Upper lobe of right lung (tissue), 1 donor: ENCODE measurements at places on chromosomes 3 and 15. TPM values are rescaled to one million over a fixed set of nuclear protein-coding genes. Genes with fewer than 3 reads are reported as not detected.

DNA sequence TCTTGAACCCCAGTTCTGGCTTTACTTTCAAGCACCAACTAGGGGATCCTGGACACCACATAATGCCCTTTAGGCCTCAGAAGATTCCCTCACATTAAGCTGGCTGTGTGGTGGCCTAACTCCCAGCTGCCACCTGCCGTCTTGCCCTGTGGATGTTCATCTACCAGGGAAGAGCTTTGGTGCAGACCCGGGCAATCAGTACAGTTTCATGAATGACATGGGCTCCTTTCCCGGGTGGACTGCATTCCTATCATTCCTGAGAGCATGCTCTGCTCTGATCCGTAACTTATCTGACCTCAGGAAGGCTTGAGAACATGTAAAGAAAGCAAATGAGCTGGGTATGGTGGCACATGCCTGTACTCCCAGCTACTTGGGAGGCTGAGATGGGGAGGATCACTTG lies 50.0 kb upstream of the GSK3B start:
- DNase-seq: no peak

KIF15 gene
- 0.81 TPM for total RNA-seq

CHRM5 gene
- not detected for total RNA-seq

- DNase-seq: no peak
These were observed 49.2 kb downstream of the CDAN1 start for GRCh38 chr15:42687740-42688139.

- DNase-seq: no peak
These were observed 53.6 kb upstream of the BCL6 start for GRCh38 chr3:187798531-187799530.

GRCh38 chr3:176807938-176808337 lies 389.3 kb downstream of the TBL1XR1 start:
- DNase-seq: no peak

GRCh38 chr3:134231131-134231530 lies 19.5 kb downstream of the RYK start:
- no peak for DNase-seq

PPP1R14D gene
- 1.3 TPM for total RNA-seq

- DNase-seq: no peak
These were observed 64.9 kb upstream of the RBMS3 start for GRCh38 chr3:29215948-29216347.

DNA sequence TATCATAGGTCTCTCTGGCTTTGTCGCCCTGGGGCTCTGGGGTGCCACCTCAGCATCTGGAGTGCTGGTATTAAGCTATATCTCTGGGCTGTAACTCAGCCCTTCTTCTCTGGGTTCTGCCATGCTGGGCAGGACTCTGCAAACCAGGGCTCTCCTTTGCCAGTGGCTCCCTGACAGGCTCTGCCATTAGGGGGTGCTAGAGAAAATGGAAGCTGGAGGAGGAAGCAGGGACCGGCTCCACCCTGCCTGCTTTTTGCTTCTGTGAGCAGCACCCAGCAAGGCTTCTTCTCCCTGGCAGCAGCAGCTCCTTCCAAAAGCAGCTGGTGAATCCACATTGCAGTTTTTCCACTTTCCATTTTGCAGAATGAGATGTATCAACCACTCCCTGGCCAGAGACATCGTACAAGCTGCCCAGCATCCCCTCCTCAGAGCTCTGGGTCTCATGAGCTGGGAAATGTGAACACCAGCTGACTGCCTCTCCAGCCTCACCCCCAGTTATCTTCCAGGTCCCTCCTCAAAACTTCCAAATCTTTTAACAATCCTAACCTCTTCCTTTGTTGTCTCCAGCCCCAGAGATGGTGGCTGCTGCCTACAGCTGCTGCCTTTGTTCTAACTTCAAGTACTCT lies 165.0 kb downstream of the ABHD5 start:
- DNase-seq: peak; percentile 73

GRCh38 chr3:34777386-34777785 lies 861.9 kb upstream of the ARPP21 start:
- no peak for DNase-seq

DNA sequence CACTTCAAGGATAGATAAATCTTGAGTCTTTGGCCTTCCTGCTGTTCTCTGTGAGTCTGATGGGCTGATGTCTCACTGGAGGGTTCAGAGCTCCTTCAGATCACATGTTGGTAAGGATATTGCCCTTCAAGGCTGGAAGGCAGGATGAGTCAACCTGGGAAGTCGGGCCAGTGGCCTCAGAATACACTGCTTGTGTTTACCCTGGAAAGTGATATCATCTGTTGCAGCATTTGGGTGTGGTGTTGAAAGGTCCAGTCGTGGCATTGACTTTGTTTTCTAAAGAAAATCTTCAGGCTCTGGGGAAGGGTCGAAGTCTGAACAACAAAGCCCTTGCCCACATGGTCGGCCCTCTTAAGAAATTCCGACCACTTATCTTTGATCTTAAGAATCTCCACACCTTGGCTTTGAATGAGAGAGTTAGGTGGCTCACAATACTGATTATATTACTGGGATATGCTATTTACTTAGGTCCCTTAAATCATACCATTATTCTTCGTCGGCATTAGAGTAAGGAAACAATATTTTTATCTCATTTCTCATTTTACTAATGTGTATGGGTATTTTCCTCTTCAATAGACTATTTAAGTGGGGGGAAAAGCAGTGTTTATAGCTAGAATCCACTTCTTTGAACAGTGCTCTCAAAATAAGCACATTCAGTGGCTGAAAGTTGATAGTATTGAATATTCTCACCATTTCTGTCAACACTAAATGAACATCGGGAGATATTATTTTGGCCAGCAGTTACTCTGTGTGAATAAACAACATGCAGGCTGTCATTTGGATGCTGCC lies 303.9 kb upstream of the RASGRP1 start:
- no peak for DNase-seq

SHQ1 gene
- 17.3 TPM for total RNA-seq

DNA sequence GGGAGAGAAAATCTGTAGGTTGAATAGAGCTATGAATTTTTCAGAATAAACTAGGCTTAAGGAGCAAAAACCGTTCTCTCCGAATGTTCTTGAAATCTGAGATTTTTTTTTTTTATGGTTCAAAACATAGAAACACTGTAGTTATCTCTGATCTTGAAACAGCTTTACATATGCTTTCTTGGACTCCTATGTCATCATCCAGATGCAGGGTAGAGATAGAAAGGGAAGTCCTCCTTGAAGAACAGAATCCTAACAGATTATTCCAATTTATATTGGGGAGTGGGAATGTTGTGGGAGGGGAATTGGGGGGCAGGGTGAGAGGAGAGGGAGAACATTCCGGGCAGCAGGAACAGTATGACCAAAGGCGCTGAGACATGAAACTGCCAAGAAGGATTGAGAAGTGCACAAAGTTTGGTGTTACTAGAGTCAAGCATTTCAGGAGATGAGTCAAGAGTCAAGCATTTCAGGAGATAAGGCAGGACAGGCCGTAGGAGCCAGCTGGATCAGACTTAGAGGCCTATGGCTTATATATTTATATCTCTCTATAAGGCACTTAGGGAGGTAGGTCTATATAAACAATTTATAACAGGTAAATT lies 21.9 kb upstream of the ST3GAL6 start:
- DNase-seq: no peak

ZNF502 gene
- total RNA-seq: 4.1 TPM

- no peak for DNase-seq
These were observed 145.0 kb downstream of the CMSS1 start for GRCh38 chr3:99962703-99963102.

DNA sequence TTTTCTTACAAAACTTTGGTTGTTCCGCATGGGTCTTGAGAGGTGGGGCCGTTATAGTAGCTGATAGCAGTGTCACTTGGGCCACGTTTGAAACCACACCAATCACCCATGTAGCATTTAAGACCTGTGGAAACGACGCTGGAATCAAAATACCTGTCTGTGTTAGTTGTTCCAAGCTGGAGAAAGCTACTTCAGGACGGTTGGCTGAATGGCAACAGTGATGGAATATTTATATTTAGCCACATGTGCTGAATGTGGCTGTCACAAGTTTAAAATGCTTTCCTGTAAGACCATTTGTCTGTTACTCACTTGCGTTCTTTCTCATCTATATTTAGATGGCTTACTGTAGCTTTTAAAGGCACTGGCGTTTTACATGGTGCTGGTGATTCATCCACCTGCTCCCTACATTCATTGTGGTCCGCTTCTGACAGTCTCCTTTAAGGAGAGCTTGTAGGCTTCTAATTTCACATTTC lies 1.4 kb downstream of the DNAJA4 start:
- no peak for DNase-seq

TASOR gene
- total RNA-seq: 61.7 TPM

REC114 gene
- not detected for total RNA-seq

DNA sequence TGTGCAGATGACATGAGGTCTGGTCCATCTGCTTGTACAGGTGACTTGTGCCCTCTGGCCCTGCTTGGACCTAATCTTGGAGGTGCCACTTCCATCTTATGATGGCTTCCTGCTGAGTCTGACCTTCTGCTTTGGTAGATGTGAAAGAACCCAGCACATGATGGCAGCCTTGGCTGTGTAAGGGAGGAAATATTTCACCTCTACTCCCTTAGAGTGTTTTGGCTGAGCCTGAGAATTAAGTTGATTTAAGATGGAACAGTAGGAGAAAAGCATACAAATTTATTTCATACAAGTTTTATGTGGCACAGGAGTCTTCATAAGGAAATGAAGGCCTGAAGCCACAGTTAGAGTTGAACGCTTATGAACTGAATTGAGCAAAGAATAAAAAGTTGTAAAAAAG lies 27.6 kb upstream of the CDCP1 start:
- no peak for DNase-seq

DNA sequence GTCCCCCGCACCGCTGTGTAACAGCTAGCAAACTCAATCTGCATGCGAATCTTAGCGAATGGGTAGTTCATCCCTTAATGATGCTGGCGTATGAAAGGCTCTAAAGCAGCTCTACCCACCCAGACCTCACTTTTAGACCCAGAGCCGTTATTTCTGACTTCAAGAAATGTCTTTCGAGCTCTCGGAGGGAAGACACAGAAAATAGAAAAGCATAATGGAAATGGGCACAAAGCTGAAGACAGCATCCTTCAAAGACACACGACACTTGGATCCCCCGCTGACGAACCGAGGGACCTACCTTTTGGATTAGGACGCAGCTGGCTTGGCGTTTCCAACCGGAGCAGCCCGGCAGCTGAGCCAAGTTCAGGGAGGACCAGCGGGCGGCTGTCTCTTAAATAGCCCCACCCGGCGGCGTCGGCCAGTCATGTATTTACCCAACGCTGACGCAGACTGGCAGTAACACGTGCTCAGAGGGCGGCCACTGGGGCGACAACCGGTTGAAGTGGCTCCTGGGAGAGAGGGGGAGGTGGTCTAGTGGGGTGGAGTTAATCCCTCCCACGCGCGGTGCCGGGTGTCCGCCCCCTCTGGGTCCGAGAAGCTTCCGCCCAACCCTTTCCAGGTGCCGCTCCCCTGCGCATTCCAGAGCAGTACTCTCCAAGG lies 1.5 kb downstream of the CCK start:
- DNase-seq: peak; percentile 74

DNA sequence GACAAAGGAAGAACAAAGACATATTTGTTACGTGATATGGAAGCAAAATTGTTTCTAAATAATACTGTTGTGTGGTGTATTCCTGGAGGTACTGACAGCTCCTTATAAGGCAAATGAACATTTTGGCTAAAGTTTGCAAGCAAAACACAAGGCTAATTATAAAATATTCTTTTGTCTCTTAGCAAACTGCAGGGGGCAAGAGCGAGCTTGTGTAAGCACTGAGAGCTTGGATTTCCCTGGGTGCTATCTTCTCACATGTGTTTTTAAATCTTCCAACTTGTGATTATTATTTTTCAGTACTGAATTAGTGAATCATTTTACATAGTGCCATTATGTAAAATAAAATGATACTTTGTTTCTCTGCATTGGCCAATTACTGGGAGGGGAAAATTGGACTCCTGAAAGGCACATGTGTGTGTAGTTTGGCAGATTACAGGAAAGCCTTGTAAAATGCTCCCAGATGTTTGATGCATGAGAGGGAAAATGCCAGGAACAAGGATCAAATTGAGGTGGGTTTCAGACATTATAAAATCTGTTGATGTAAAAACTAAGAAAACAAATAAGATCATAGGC lies 611.5 kb downstream of the AGBL1 start:
- DNase-seq: no peak

CX3CR1 gene
- total RNA-seq: 8.3 TPM

LRRC34 gene
- 0.98 TPM for total RNA-seq

FBXW12 gene
- total RNA-seq: not detected

- no peak for DNase-seq
These were observed 553.0 kb downstream of the NTRK3 start for GRCh38 chr15:87703327-87704111.

DNA sequence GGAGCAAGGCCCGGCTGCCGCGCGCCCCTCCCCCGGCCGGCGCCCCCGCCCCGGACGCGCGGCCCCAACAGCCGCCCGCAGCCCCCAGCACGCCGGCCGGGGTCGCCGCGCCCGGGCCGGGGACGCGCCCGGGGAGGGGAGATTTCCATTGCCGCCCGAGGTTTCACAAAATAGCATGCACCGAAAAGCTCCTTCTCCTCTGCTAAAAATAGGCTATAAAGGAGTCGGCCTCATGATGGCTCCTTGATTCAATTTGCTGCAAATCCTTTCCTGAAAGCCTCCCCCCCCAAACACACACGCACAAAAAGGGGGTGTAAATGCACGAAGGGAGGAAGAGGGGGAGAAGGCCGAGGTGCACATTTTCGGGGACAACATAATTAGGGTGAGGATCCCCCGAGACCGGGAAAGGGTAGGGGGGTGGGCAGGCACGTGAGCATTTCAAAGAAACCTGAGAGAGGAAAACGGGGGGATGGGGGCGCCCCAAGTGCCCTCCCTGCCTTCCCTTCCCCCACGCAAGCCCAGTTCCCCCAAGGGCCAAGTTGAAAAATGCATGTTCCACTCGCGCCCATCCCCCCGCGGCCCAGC lies 734 bp downstream of the TBL1XR1 start:
- peak; percentile 67 for DNase-seq

GREM1 gene
- total RNA-seq: 2.8 TPM

DNA sequence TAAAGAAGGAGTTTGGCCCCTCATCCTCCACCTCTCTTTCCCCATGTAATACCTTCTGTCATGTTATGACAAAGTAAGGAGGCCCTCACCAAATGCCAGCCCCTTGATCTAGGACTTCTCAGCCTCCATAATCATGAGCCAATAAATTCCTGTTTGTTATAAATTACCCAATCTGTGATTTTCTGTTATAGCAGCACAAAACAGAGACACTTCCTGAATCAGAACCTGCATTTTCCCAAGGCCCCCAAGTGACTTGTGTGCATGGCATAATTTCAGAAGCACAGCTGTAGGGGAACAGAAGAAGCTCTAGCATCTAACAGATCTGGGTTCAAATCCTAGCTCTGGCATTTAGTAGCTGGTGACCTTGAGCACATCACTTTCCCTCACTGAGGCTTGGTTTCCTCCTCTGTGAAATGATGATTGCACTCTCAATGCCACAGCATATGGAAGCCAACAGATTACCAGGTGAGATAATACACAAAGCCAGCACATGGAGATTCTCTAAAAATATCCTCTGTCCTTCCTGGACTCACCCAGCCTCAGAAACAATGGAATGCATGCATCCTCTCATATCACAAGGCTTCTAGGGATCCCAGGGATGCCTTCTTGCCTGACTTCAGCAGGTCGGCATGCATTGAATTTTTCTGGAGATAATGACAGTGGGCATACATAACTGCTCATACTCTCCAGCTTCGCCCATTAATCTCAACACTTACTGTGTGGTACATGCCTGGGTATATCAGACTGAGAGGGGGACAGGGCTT lies 26.3 kb downstream of the TLNRD1 start:
- no peak for DNase-seq
